ENCODE measurements at places on chromosomes 6 and 20.

DNA sequence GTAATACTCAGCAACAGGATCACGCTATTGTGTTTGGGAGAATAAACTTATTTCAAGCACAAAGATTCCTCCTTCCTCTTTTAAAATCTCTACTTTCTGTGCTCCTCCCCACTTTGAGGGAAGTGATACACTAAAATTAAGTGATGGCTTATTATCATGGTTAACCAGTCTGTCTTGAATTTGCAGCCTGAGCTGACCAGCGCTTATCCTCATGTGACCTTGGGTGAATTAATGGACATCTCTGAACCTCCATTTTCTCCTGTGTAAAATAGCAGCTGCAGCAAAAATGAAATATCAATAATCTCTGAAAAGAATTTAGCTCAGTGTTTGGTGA, 222.6 kb downstream of the BCAS1 start:
- peak; percentile 53 for ATAC-seq

- ATAC-seq = peak; percentile 94
These were observed 535 bp downstream of the EXOC2 start for GRCh38 chr6:692356-692851.

- ATAC-seq = no peak
These were observed 5.2 kb downstream of the SLC2A4RG start for GRCh38 chr20:63744574-63745423.

- no peak for ATAC-seq
These were observed 15.2 kb upstream of the SIRT5 start for GRCh38 chr6:13559251-13559650.

DNA sequence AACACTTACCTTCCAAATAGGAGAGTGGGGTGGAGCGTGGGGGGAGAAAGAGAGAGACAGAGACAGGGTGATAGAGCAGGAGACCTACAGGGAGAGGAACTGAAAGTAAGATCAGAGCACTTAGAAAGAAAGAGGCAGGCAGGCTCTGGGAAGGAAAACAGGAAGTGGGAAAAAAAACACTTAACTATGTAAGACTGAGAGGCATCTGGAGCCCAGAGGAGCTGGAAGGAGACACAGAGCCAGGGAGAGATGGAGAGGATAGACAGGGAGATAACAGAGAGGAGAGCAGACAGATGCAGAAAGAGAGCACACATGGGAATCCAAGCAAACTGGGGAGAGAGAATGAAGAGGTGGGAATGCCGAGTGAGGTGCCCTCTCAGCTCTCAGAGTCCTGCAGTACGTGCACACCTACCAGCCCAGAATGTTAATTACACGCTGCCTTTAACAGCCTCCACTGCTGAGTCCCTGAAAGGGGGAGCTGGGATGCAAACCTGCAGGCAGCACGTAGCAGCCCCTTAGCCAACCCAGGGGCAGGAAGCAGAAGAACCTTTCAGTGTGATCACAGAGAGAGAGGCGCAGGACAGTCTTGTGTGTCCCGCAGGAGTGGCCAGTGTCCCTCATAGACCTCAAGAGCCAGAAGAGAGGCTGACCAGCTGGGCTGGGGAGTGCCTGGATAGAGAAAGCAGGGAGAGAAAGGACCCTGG, 132.7 kb upstream of the LRFN2 start:
- peak; percentile 85 for ATAC-seq

DNA sequence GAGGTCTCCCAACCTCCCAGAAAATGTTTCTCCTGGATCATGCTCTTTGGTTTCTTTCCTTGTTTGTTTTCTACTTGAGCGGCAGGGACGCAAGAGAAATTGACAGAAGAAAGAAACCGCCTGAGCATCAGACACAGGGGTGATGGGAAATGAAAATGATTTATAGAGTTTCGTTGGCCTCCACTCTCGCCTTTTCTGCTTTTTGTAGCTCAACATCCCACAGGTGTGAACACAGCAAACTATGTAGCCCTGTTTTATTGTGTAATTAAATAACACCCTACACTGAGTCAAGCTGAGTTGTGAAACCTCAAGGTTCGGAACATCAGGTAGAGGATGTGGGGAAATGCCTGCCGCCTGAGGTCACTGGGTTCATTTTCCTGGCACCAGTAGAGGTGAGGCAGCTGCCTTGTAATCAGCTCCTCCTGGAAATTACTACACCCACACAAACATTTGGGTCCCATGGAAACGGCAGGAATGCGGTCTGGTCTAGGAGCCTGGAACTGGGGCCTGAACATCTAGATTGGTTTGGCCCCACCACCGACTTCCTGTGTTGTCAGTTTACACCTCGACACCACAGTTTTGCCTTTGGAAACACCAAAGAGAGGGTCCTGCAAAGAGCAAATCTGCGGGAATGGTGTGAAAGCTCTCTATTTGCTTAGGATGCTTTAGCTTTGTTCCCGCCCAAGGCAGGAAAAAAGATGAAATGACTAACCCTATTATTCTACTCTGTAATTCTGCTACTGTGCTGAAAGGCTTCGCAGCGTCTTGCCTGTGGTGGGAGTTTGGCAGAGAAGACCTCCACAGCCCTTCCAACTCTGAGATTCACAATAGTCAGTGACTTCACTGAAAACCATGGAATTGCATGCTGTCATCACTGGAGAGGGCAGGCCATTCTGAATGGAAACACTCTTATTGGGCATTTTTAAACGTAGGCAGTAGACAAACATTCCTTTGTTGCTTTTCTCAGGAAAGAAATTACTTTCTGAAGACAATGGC, 53.0 kb downstream of the ADAT2 start:
- ATAC-seq = no peak

- no peak for ATAC-seq
These were observed 23.3 kb upstream of the CDKN1A start for GRCh38 chr6:36655085-36655724.

GRCh38 chr6:7451326-7451725, 61.7 kb downstream of the RIOK1 start:
- no peak for ATAC-seq

- no peak for ATAC-seq
These were observed 21.2 kb upstream of the CCDC167 start for GRCh38 chr6:37520926-37521325.

GRCh38 chr6:84346372-84346771, 118.9 kb upstream of the CEP162 start:
- ATAC-seq = no peak

DNA sequence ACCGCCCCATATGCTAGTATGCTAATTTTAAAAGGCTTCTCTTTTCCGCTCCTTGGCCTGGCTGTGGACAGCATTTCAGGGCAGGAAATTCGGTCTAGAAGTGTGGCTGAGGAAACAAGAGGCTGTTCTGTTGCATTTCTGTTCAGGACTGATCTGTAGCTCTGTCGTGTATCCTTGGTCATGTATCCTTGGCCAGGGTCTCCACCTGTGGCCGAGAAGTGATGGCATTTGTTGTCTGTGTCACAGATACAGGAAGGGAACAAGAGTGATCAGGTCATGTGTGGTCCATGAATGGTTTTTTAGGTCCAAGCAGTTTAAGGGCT, 300.5 kb upstream of the SUPT3H start:
- no peak for ATAC-seq

DNA sequence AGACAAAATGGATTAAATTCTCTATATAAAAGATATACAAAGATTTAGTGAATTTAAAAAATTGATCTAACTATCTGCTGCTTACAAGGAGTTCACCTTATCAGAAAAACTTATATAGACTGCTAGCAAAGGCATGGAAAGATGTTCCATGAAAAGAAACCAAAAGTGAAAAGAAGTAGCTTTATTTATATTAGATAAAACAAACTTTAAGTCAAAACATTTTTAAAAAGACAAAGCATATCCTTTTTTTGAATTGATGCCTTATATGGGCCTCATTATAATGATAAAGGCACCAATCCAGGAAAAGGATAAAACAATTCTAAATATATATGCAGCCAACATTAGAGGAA, 334.2 kb downstream of the MEI4 start:
- no peak for ATAC-seq

DNA sequence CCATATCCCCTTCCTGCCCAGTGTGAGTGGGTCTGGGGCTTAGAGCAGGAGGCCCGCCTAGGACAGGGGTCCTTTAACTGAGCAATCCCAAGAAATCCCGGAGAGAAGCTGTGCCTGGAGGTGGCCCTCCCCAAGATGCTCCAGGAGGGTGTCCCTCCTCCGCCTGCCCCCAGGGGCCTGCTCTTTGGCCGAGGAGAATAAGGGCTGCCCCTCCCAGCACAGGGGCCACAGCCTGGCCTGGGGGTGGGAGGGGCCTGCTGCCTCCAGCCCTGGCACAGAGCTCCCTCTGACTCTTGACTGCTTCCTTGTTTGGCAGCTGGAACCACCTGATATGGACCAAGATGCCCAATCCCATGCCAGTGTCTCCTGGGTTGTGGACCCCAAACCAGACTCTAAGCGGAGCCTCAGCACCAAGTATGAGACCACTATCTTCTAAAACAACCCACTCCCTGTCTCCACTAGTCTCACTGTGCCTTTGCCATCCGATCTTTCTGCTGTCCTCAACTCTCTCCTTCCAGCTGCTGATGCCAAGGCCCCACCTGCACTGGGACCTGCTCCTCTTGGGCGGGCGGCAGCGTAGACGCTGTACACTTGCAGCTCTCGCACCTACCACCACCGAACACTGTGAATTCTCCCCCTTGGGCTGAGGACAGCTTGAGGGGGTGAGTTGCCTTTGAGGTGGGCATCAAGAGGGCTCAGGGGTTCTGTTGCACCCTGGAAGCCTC, 54.3 kb downstream of the TCP11 start:
- peak; percentile 9 for ATAC-seq

GRCh38 chr6:91462241-91462640, 875.4 kb upstream of the MAP3K7 start:
- ATAC-seq = no peak

DNA sequence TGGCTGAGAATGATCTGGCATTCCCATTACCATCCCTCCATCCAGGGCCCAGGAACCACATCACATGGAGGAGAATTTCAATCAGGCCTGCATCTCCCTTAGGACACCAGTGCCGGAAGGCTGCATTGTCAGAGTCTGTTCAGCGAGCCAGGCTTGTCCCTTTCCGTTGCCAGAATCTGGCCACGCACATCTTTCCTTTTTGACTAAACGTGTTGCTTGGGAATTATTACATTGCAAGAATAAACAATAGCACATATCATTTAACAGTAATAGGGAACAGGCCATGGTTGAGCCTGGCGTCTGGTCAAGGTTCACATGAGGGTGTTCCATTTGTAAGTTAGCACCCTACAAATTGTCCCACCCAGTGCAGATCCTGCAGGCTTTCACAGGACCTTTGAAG, 42.8 kb downstream of the SOBP start:
- no peak for ATAC-seq

DNA sequence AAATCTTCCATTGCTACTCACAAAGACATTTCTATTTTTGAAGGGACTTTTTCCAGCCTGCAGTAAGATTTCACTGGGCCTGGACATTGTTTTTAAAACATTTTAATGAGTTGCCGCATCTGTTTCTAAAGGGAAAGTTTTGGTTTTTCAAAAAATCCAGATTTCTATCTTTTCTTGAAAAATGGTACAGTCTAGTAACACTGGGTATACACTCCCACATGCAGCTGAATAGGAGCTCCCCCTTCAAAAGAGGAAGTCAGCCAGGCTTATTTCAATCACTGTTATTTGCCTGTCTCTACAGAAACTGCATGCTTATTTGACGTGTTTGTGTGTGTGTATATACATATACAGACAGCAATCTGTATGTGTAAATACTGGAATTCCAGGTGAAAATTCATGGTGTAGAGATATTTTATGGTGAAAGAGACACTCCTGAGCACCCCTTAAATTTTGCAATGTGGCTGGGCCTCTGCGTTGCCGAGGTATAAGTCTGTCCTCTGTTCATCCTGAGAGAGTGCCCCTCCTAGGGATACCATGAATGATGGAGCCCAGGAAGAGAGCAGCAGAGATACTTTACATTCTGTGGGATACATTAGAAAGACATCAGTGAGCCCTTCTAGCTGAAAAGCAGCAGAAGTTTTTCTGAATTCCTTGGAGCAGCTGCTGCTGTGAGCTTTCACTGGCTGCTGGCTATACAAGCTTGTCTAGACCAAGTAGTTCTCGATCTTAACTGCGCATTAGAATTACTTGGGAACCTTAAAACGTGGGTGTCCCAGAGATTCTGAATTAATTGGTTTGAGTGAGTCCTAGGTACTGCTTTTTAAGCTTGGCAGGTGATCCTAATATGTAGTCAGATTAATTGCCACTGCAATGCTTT, 12.0 kb upstream of the ABRACL start:
- ATAC-seq = peak; percentile 91

GRCh38 chr6:167499161-167499660, 174.3 kb downstream of the TTLL2 start:
- ATAC-seq = no peak

- ATAC-seq = no peak
These were observed 215.0 kb upstream of the SGK1 start for GRCh38 chr6:134532694-134533624.

- ATAC-seq = no peak
These were observed 16.8 kb downstream of the FOXC1 start for GRCh38 chr6:1626481-1626880.

DNA sequence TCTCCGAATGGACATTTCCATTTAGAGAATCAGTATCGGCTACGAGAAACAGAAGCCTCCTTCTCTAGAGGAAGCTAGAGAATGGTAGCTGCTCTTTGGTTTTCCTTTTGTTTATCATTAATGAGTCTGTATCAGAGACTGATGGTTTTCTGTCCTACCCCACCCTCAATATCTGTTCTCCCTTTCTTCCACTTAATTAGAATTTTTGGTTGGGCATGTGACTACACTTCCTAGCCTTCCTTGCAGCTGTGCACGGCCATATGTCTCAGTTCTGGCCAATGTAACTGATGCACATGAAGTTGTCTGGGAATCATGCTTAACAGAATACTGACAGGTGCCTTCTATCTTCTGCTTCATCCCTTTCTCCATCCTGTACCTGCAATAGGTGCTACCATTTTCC, 19.0 kb downstream of the RNF24 start:
- ATAC-seq = no peak

GRCh38 chr6:113122060-113122459, 735.1 kb upstream of the MARCKS start:
- no peak for ATAC-seq

GRCh38 chr20:48776306-48776705, 51.5 kb downstream of the PREX1 start:
- ATAC-seq = no peak

- ATAC-seq = peak; percentile 84
These were observed 20.6 kb upstream of the HLA-F start for GRCh38 chr6:29702519-29703103.

DNA sequence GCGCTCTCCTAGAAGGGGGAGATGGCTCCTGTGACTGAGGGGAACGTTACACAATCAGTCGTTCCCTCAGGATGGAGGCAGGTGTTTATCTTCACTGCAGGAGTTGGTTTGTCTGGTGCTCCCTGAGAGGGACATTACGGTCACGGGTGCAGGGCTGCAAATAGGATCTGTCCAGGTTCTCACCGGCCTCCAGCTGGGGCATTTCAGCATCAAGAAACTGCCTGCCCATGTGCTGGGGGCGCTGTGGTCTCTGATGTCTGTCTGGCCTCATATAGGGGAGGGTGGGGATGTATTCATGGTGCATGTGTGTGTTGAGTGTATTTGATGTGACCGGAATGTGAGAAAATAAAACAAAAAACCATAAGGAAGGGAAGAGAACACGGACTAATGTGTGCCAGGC, 77.1 kb downstream of the TBC1D7 start:
- no peak for ATAC-seq

DNA sequence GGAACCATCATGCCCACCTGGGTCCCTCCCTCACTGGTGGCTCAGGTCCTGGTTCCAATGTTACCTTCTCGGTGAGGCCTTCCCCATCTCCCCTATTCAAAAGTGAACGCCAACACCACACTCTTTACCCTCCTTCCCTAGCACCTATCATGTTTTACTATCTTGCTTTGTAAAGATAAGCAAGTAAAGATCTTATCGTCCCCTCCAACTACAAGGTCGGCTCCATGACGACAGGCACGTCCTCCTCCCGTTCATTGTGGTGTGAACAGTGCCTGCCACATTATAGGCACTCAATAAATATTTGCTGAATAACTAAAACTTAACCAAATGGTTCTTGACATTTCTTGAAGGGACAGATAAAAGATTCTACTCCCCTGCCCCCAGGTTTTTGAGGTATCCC, 147.1 kb downstream of the PREX1 start:
- no peak for ATAC-seq
